ENCODE measurements at places on chromosomes 7 and 10.

DNA sequence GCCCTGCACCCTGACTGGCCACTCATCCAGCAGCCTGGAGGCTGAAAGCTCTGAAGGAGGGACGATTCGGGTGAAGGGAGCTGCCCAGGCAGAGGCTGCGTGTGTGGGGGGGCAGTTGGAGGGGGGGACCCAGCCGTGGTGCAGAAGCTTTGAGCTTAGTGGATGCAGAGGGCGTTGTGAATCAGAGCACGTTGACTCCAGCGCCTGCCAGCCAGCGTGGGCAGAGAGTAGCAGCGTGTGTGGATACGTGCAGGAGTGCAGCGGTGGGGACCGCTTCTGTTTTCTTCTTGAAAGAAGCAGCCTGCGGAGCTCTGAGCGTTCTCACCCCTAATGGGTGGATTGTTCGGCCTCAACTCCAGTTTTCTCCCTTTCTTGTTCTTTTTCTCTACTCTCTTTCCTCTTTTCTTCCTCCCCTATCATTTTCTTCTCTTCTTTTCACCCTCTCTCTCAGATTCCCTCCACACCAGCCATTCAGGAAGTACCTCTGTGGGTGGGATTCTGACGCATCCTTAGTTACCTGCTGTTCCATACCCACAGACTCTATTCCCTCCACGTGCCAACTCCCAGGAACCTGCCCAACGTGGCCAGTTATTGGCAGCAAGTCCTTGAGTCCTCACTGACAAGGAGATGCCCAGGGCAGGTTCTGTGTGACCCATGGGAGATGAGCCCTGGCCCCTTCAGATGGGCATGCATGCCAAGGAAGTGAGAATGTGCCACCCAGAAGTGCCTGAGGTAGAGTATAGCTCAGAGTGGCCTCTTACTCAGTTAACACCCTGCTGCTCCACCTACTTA, 47.4 kb downstream of the SORCS3 start:
- no peak for DNase-seq

DNA sequence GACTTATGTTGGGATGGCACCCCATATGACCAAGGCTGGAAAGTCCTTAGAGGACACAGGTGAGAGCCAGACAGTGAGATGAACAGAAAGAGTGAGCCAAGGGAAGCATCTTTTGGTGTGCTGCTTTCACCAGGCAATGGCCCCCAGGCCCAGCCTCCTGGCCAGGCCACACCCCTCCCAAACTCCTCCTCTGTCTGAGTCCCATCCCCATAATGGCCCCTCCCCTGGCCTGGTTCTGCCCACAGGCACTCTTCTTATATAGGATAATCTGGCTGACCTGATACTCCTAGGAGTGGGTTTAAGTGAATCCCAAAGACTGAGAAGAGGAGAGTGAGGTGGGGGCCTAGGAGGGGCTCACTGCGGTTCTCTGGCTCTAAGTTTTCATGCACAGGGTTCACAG, 252.5 kb downstream of the RPS24 start:
- no peak for DNase-seq

- no peak for DNase-seq
These were observed 79.3 kb upstream of the AGBL3 start for GRCh38 chr7:134907000-134907399.

DNA sequence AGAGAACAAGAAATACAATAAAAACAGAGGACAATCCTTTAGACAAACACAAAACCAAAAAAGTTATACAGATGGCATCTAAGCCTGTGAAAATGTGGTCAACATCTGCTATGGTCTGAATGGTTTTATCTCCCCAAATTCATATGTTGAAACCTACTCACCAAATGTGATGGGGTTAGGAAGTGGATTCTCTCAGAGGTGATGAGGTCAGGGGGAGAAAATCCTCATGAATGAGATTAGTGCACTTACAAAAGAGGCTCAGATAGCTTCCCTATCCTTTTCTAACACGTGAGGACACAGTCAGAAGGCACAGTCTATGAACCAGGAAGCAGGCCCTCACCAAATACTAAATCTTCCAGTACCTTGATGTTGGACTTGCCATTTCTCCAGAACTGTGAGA, 147.8 kb upstream of the GPR22 start:
- DNase-seq: no peak

GRCh38 chr10:85623342-85623741, 743.3 kb downstream of the GRID1 start:
- no peak for DNase-seq

DNA sequence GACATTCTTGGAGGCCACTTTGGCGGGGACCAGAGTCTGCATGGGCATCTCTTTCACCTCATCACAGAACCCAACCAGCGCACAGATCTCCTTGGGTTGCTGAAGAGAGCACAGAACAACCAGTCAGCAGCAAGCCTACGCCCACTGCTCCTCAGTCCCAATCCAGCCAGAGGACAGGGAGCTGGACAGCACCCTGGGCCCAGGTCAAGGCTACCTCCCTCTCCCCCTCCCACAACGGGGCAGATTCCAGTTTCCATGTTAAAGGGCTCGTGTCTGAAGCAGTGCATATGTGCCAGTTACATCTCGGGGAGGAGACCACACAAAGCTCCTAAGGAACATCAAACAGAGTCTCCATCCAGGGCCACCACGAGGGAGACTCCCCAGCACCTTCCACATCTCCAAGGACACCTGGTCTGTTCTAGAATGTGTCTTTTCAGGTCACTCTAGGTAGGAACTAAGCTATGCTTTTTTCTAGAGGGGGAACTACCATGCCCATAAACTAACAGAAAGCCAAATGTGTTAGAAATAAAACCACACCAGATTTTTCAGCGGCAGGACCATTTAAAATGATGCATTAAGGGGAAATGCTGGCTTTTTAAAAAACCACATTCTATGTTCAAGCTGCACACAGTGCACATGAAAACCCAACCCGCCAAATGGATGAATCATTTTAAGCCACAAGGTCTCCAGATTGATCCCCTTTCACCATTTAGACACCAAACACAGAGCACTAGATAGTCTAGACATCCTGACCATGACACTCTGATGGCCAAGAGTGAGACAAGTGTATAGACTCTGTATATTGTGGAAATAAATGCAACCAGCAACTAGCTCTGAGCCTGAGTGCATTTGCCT, 28.9 kb downstream of the PSAP start:
- DNase-seq: no peak

- no peak for DNase-seq
These were observed 5.4 kb downstream of the FERD3L start for GRCh38 chr7:19139706-19140327.

GRCh38 chr10:58054881-58055280, 212.8 kb downstream of the IPMK start:
- no peak for DNase-seq

GRCh38 chr7:42878303-42878702, 33.6 kb downstream of the C7orf25 start:
- no peak for DNase-seq

DNA sequence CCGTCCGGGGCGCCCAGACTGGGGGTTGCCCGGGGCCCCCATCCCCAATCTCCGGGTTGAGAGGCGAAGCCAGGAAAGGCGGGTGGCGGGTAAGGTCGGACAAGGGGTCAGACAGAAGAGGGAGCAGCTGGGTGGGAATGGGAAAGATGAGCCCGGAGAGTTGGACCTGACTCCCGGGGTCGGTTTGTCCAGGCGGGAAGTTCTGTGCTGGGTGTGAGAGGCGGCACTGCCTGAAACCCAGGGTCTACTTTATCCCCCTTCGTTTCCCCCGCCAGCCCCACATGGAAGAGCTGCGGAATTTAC, 675 bp downstream of the SLC4A2 start:
- DNase-seq: no peak

- DNase-seq: no peak
These were observed 140.5 kb downstream of the MAD1L1 start for GRCh38 chr7:2092279-2092678.

GRCh38 chr7:945556-946255, 8.8 kb downstream of the ADAP1 start:
- DNase-seq: peak; percentile 93

- DNase-seq: no peak
These were observed 172.1 kb downstream of the CYP26A1 start for GRCh38 chr10:93245779-93246178.

- DNase-seq: no peak
These were observed 9.6 kb downstream of the KAZALD1 start for GRCh38 chr10:101071267-101071884.

GRCh38 chr10:102225646-102226541, at the start of gene ELOVL3:
Gene ELOVL3 (plus strand): TSS chr10:102226299. CDS start chr10:102226549, 250 bp downstream.
- peak; percentile 93 for DNase-seq

DNA sequence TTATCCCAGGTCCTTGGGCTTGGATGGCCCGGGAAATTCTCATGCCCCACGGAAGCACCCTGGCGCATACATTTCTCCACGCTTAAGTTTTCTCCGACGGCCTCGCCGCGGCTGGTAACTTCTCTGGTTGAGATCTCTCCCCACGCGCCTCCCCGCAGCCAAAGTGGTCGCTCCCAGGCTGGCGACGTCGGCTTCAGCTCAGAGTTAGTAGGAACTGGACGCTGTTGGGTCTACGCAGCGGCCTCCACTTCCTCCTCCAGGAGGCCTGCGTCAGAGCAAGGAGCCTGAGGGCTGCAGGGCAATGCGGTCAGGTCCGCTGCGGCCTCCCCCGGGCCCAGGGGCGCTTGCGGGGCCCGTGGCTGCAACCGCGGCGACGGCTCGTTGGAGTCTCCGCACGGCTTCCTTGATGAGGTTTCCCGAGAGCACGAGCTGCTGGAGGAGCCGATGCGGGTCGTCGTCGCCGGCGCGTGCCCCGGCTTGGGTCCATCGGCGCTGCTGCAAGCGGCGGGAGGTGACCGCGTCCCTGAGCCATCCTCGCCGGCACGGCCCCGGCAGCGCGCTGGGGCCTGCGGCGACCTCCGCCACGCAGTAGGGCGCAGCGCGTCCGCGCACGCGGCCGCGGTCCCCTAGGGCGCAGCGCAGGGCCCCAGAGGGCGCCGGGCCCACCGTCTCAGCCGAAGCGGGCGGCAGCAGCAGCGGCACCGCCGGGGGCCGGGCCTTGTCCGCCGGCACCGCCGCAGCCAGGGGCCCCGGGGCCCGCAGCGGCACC, 744 bp downstream of the FRAT2 start:
- peak; percentile 57 for DNase-seq

GRCh38 chr10:126124668-126125349, 228.4 kb downstream of the FANK1 start:
- no peak for DNase-seq

GRCh38 chr7:72230281-72230680, 181.9 kb downstream of the CALN1 start:
- no peak for DNase-seq

- no peak for DNase-seq
These were observed 211.5 kb upstream of the SH2B2 start for GRCh38 chr7:102075126-102075525.

DNA sequence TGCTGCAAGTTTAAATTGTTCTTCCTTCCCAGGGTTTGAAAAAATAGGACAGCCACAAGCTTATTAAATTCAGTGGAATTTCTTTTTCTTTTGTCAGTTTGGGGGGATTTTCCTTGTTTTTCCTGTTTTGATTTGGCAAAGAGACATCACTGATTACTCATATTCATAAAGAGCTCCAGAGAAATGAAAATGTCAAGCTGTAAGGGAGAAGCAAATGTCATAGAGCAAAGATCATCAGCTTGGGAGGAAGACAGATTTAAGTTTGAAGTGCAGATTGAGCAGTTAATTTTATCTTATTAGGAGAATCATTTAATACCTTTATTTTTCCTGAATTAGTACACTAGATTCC, 255.8 kb upstream of the PHYHIPL start:
- DNase-seq: no peak

- DNase-seq: no peak
These were observed 280.2 kb downstream of the GRM8 start for GRCh38 chr7:126972571-126972970.

- no peak for DNase-seq
These were observed 202.2 kb downstream of the VTI1A start for GRCh38 chr10:112649006-112649821.

DNA sequence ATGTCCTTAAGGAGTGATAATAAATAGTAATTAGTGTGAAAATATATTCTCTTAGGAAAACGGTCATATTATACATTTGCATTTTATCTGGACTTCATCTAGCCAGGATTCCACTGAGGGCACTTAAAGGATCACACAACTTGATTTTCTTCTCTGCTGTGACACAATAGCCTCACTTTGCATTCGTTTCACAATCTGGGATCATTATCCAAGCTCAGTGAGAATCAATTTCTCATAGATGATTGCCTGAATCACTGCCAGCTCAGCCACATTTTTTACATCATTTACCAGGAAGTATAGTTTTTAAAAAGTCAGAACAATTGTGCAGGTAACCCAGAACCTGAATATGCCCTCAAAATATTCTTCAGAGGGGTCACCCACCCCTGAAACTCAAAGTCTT, 68.9 kb downstream of the PTPRZ1 start:
- DNase-seq: no peak

- no peak for DNase-seq
These were observed 49.8 kb downstream of the EPDR1 start for GRCh38 chr7:37970211-37970610.

DNA sequence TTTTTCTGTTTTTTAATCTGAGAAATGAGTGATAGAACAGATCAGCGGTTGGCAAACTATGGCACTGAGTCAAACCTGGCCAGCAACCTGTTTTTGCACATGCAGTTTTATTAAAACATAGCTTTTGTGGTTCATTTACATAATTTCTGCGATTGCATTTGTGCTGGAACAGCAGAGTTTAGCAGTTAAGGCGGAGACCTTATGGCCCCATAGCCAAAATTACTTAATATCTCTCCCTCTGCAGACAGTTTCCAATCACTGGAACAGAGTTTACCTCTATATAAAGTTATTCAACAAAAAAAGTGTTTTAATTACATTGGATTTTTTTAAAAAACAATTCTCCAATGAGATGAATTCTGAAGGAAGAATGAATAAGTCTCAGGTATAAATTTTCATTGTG, 212.1 kb downstream of the DGKB start:
- DNase-seq: no peak

GRCh38 chr10:95134490-95134889, 59.5 kb upstream of the ACSM6 start:
- DNase-seq: no peak

GRCh38 chr10:69645296-69646184, 15.5 kb downstream of the FAM241B start:
- peak; percentile 5 for DNase-seq

GRCh38 chr7:29410996-29411395, 152.6 kb upstream of the PRR15 start:
- no peak for DNase-seq
